Esophagus muscularis mucosa (tissue), 4 donors: ENCODE measurements at places on chromosomes 6 and 20.
A peak's percentile ranks its signal among the peaks of the same experiment; 100 is the strongest.

- no peak for DNase-seq
These were observed 37.9 kb upstream of the FOXF2 start for GRCh38 chr6:1351381-1352008.

GRCh38 chr20:20225325-20226043 lies 142.4 kb upstream of the INSM1 start:
- DNase-seq: no peak

- DNase-seq: no peak
These were observed 27.2 kb upstream of the TULP4 start for GRCh38 chr6:158284876-158285655.

- no peak for DNase-seq
These were observed 105.8 kb downstream of the JARID2 start for GRCh38 chr6:15351631-15352030.

DNA sequence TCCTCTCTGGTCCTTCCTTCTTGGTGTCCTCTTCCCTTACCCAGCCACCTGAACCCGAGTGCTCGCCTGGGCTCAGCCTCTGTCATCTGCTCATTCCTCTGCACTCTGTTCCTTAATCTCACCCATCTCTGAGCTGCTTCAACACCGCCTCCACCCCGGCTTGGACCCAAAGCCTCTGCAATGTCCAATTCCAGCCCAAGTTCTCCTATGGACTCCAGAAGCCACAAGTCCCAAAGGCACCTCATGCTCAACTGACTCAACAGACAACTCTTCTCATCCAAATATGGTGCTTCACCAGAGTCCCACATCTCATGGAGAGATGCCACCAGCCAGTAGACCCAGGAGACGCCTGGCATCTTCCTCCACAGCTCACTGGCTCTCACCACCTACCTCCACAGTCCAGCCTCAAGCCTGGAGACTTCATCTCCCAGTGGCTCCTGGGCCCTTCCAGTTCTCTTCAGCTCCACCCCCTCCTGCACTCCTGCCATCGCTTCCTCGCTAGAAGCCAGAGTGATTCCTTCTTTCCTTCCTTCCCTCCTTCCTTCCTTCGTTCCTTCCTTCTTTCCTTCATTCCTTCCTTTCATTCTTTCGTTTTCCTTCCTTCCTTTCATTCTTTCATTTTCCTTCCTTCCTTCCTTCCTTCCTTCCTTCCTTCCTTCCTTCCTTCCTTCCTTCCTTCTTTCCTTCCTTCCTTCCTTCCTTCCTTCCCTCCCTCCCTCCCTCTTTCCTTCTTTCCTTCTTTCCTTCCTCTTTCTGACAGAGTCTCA lies 40.9 kb upstream of the NNAT start:
- DNase-seq: no peak

GRCh38 chr6:33372526-33373123 lies 19.0 kb upstream of the KIFC1 start:
- no peak for DNase-seq

GRCh38 chr6:12613811-12614210 lies 102.8 kb upstream of the PHACTR1 start:
- DNase-seq: no peak

- no peak for DNase-seq
These were observed 6.5 kb downstream of the RBM38 start for GRCh38 chr20:57397693-57398108.

DNA sequence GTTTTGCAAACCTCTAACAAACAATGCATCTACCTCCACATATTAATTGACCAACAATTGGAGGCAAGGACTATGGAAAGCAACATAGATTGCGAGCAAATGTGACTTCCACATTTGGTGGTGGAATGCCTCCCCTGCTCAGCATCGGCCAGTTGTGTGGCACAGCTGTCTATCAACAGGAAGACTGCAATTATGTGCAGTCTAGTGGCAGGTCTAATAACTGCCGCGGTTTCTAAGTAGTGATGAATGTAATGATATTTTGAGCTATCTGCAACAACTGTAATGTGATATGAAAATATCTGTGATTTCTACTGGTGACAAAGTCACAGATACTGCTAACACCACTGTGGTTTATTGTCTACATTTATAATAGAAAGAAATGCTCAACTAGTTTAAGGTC lies 56.8 kb downstream of the NCR2 start:
- no peak for DNase-seq

DNA sequence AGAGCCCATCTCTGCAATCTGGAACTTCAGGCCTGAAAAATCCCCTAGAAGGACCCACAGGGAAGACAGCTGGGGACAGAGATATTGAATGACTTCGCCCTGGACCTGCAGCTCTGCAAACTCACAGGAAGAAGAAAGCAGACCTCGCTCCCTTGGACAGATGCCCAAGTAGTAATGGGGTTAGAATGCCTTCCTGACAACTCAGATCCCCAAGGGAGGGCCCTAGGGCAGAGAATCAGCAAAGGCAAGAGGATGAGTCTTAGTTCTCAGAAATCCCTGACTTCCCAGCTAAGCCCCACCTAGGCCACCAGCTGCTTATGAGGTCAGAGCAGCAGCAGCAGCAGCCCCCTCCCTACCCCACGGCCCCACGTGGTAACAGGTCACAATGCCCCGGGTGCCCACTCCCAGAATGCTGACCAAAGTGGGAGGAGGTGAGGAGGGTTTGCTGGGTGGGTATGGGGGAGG lies at the start of gene C20orf141:
TSS of gene C20orf141 (plus strand) at position 401 of the 465 bp plus-strand sequence. CDS start 198 bp downstream, outside the sequence.
- no peak for DNase-seq

DNA sequence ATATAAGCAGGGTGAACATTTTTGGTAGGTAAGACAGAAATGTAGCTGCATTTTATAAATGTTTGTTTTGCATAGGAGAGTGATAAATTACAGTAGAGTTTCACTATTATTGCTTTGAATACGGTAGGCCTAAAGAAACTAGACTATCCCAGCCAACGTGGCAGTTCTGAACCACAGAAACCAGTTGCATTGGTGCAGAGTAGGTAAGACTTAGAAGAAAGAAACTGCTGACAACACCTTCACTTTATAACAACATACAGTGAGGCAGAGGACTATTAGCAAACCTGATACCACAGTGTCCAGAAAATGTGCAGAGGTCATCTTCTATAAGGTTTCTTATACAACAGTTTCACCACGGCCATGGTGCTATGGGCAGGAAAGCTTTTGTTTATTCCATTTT lies 566.1 kb downstream of the KIF16B start:
- DNase-seq: no peak

DNA sequence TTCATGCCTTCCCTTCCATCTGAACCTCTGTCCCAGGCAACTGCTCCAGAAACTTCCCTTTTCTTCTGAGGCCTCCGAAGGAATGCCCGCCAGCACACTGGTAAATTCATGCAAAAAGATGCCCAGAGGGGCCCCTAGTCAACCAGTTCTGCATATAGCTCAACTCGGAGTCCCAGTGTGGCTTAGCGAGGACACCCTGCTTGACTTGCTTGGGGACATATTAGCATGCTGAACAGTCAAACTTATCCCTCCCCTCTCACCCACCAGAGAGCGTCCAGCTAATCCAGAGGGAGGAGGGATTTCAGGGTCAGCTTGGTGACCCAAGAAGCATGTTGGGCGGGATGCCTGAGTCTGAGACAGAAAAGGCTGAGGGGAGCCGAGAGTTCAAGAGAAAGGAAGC lies 23.0 kb upstream of the MDFI start:
- no peak for DNase-seq

DNA sequence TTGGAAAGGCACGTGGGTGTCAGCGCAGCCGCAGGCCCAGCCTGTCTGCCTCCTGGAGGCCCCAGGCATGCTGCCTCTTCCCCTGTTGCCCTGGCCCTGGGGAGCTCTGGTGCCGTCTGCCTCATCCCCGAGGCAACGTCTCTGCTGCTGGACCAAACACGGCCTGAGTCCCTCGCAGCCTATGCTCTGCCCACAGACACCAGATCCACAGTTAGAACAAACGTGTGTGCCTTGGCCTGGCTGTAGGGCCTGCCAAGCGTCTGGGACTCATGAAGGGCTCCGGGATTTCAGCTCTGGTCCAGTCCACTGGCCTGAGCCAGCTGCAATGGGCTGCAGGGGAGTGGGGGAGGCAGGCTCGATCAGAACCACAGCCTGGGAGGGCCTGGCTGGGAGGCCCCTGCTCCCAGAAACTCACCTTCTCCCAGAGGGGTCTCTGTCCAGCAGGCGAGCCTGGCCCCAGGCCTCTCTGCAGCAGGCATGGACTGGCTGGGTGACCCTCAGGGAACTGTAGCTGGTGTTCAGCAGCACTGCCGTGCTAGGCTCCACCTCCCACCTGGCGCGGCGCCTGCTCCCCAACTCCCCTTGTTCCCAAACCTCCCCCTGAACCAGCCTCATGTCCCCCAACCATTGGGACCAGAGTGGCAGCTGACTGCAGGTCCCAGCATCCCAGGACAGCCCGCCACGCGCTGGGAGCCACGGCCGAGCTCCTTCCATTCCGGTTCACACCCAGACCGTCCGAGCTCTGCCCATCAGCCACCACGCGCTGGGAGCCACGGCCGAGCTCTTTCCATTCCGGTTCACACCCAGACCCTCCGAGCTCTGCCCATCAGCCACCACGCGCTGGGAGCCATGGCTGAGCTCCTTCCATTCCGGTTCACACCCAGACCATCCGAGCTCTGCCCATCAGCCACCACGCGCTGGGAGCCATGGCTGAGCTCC lies 197.0 kb downstream of the DLL1 start:
- DNase-seq: no peak

- no peak for DNase-seq
These were observed 177.6 kb downstream of the TTLL2 start for GRCh38 chr6:167502471-167502870.

GRCh38 chr6:13941902-13942301 lies 17.1 kb downstream of the RNF182 start:
- no peak for DNase-seq

DNA sequence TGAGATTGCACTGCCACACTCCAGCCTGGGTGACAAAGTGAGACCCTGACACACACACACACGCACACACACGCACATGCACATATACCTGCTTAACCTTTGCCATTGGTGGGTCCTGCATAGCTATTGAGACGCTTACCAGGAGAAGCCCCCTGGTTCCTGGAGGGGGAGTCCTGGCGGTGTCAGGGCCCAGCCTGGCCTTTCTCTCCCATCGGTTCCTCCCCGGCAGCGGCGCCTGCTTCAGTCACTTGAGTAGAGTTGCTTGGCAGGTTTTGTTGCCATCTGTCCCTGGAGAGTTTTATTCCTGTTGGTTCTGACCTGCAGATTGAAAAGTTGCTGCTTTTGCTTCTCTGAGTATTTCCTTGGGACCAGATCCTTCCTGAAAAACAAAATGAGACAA lies 20.6 kb upstream of the FAM209A start:
- no peak for DNase-seq

GRCh38 chr6:143037470-143037869 lies 23.2 kb upstream of the AIG1 start:
- DNase-seq: no peak

GRCh38 chr6:169315830-169316614 lies 62.4 kb upstream of the THBS2 start:
- DNase-seq: peak; percentile 81

GRCh38 chr6:144377586-144378210 lies 92.6 kb downstream of the UTRN start:
- no peak for DNase-seq

DNA sequence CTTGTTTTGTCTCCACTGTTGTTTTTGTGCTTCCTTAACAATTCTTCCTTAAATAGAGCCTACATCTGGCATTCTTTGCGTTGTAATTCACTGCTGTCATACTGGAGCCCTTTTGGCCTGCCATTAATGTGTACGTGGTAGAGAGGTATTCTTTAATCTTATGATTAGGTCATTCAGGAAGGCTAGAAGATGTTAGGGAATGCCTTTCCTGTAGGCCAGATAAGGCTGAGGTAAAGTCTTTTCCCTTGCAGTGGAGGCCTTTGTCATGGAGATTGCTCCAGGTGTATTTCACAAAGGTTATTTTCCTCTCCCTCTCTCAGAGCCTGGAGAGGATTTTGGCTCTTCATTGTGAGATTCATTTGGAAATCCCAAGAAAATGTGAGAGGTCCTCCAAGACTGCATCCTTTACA lies 146.9 kb downstream of the FUT9 start:
- no peak for DNase-seq

DNA sequence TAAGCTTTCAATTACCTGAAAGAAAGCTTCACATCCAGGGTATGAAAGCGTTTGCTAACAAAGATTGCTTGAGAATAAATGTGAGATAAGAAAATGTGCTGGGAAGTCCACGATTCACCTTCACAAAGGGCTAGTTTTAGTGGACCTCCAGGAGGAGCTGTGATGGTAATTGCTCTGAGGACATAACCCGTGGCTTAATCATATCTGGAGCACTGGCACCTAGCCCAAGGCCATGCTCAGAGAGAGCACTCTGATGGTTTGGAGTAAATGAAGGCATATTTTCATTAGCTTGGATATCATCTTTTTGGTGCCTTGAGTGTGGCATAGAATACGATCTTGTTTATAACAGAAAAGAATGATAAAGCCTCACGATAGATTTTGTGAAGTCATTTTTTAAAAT lies 46.9 kb upstream of the BACH2 start:
- DNase-seq: no peak

DNA sequence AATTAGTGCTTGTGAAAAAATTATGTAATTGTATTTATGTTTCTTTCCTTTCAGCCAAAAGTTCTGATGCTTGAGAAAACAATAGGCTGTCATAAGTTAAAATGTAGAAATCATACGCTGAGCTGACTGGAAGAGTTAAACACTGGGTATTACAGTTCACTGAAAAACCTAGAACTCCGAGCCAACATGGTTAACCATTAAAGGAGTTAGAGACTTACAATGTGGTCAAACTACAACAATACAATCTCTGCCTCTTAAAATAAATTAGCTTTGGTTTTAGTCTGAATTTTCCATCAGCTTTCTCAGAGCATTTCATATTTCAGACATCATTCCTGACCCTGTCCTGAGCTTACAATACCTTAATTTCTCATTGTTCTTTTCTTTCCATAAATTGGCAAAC lies 91.0 kb downstream of the COL12A1 start:
- no peak for DNase-seq

DNA sequence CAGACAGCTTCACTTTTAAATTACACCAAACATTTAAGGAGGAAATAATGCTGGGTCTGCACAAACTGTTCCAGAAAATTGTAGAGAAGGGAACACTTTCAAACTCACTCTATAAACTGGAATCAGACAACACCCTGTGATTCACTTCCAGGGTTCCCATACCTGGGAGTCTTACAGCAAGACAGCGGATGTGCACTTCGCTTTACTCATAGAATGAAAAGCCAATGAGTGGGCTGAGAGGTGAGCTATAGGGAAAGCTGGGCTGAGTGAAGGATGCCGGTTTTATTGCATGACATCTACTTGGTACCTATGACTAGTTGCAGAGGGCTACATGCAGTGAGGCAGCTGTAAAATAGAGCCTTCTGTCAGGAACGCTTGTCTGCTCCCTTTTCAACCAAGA lies 152.1 kb downstream of the FNDC1 start:
- no peak for DNase-seq

GRCh38 chr20:49661560-49662329 lies 51.9 kb downstream of the B4GALT5 start:
- DNase-seq: no peak

GRCh38 chr6:167211881-167212712 lies 54.3 kb upstream of the GPR31 start:
- no peak for DNase-seq

- DNase-seq: no peak
These were observed 169.5 kb downstream of the TFAP2C start for GRCh38 chr20:56798634-56799033.

GRCh38 chr20:4216142-4216735 lies 200.9 kb upstream of the RNF24 start:
- DNase-seq: no peak

GRCh38 chr20:47699818-47700217 lies 85.5 kb downstream of the SULF2 start:
- no peak for DNase-seq
